Upper lobe of left lung (tissue), 6 donors: ENCODE measurements at places on chromosomes 7 and 10. TPM values are rescaled to one million over a fixed set of nuclear protein-coding genes. Genes with fewer than 3 reads are reported as not detected.

GRCh38 chr7:117324960-117325359, 2.1 kb upstream of the WNT2 start:
- no peak for DNase-seq

GRCh38 chr7:20906801-20907453, 120.2 kb upstream of the SP8 start:
- DNase-seq = no peak

- DNase-seq = no peak
Observed at GRCh38 chr7:36439624-36440023, 50.0 kb downstream of the ANLN start.

DNA sequence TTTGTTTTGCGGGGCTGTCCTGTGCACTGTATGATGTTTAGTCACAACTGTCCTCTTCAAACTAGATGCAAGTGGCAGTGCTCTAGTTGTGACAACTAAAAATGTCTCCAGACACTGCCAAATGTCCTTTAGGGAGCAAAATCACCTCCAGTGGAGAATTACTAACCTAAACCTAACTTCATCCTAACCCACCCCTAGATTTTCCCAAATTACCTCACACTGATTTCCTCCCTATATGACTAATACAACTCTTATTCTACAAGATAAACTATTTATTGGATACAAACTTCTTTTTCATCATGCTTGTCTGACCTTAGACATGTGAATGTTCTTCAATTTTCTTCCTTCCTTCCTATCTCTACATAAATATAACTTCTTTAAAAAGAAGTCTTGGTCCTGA, 26.4 kb downstream of the PNPLA8 start:
- DNase-seq = no peak

ANKRD16 gene
- 7.6 TPM for total RNA-seq

DNA sequence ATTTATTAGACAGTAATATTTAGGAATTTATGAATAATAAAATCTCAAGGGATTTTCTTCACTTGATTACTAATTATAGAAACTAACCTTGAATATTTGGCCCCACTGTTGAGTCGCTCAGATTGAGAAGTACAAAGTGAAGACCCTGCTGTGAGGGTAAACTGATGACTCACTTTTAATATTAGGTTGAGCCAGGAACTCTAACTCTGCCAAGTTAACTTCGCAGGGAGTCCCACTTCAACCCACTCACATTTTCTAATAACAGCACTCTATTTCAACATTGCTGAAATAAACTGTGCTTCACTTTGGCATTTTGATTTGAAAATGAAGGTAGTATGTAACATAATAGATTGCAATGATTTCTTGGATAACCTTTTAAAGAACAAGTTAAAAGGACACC, 200.7 kb downstream of the POLR1F start:
- DNase-seq = no peak

- DNase-seq = no peak
Observed at GRCh38 chr10:97058521-97058920, 127.2 kb downstream of the SLIT1 start.

ZNF107 gene
- total RNA-seq = 7.8 TPM

GRCh38 chr7:105101864-105102263, 87.9 kb downstream of the KMT2E start:
- DNase-seq = no peak

DNA sequence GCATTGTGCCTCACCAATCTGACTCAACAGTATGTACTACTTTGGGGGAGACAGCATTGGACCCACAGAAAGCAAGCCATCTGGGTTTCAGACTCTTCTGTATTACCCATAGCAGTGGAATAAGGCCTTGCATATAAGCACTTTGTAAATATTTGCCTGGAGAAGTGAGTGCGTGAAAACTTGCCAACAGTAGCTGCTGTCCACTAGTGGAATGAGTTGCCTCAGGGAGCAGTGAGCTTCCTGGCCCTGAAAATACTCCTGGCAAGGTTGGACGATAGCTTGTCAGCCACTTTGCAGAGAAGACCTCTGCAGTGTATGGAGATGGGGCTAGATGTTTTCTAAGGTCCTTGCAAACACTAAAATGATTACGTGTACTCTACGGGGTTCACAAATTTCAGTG, 21.6 kb downstream of the GARS1 start:
- DNase-seq = no peak

GRCh38 chr7:25215694-25216335, 12.5 kb downstream of the NPVF start:
- DNase-seq = no peak
